ENCODE measurements at places on chromosomes 16 and 17.

DNA sequence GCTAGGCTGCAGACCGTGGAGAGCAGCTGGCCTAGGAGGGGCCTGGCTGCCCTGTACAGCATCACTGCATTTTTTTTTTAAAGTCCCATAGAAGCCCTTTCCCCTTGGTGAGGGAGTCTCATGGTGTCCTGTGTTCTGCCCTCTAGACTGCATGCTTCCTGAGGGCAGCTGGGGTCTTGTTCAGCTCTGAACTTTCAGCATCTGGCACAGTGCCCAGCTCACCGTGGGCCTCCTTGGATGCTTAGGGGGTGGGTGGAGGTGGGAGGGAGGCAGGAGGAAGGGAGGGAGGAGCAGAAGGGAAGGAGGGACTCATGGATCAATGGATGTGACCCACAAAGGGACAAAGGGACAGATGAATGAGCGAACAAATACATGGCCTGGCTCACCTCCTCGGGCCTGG is 63.4 kb upstream of the TMEM97 start:
- no peak for DNase-seq

DNA sequence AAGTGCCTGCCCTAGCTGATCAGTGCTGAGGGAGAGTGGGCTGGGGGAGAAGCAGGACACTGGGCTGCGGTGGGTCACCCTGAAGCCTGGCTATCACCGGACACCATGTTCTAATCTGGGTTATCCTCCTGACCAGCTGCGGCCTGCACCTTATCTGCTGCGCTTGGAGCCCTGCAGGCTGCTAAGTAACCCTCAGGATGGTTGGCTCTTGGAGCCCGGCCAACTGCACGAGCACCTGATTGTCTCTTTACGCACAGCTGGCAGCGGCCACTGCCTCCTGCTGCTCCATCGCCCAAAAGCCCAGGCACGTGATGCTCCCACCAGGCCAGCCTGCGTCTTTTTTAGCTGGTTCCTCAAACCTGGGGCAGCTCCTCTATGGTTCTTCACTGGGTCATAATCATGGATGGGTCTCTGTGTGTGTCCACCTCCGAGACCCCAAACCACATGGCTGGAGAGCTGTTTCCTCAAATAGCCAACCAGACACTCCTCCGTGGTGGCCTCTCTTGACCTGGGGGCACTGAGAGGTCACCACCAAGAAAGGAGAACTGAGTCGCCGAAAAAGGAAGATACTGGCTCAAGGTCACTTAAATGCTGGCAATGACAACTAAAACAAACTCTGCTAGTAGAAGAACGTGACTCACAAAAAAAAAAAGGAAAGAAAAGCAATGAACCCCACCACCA is 21.7 kb downstream of the SPHK1 start:
- DNase-seq, result no peak

DNA sequence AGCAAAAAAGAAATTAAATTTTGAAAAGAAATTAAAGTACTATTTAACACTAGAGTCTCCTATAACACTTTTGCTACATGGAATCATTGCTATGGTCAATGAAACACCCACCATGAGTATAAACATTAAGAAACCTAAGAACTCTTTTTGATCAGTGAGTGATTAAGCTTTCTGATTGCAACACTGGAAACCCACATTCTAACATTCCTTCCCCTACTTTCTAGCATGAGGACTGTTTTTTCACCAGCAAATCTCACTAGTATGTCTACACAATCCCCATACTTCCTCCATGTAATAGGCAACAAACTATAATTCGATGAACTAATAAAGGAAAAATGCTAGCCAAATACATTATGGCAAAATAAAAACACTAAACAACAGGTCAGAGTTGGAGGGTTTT is 54.7 kb downstream of the SKAP1 start:
- no peak for DNase-seq

DNA sequence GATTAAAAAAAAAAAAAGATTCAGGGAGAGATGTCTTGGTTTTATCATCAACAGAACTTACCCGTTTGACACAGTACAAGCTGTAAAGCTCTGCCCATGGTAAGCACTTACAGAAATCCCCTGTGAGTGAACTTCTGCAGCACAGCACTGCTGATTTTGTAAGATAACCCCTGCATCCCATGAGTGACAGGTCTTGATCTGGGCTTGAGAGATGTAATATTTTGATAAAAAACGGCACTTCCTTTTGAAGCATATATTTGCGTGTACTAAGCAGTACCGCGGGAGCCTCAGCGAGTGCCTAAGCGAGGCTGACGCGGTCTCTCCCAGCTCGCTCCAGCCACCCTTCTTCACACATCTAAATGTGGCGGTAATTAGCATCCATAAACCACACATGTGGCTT is 50.5 kb downstream of the IKZF3 start:
- peak; percentile 82 for DNase-seq

DNA sequence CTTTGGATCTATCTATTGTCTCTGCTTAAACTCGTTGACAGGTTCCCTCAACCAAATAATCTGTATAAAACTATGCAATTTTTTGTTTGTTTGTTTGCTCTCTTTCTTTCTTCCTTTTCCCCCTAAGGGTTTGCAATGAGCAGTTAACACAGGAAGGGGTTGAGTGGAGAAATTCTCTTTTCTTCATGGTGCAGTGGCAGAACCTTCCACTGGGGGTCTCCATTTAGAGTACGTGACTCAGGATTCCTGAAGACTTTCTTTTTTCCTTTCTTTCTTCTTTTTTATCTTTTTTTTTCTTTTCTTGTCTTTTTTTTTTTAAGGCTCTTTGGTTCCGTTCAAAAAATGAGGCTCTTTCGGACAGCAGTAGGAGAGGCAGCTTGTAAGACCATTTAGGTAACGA is 19.5 kb upstream of the RBFOX1 start:
- no peak for DNase-seq

- DNase-seq, result no peak
Observed at GRCh38 chr17:75693500-75694481, 26.7 kb downstream of the SAP30BP start.

- no peak for DNase-seq
Observed at GRCh38 chr16:78566397-78567073, 467.1 kb downstream of the WWOX start.

- no peak for DNase-seq
Observed at GRCh38 chr16:67206838-67207248, 7.9 kb downstream of the ELMO3 start.

GRCh38 chr17:1769822-1770477 is 8.1 kb downstream of the SERPINF1 start:
- peak; percentile 24 for DNase-seq

DNA sequence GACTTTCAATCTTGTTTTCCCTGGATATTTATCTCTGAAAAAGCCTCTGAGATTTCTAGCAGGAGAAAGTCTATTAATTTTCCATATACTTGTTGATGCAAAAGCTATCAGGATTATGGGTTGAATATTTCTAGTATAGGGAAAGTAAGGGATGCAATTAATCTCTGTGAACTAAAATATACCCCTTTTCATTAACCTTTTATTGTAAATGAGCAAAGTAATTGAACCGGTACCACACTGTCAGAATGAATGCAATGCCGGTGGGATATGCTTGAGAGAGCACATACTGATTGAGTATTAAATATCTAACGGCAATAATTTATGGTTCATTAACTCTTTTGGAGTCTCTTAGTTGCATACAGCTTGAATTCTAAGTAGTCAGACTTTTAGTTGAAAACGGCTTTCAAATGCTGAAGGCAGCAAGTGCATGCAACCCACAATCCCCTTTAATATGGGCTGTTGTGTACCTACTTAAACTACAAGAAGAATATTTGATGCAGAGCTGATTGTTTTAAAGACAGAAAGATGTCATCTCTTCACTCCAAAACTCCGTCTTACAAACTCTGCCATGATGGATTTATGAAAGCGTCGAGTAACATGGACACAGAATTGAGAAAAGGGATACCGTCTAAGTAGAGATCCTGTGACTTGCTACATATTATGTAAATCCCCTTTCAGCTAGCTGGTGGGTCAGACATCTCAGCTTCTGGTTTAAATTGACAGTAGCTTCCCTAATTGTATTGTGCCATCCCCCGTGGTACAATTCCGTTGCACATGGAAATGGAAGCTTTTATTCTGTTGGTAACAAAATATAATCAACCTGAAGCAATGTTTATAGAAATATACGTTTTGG is 141.3 kb upstream of the CDH8 start:
- DNase-seq, result no peak

DNA sequence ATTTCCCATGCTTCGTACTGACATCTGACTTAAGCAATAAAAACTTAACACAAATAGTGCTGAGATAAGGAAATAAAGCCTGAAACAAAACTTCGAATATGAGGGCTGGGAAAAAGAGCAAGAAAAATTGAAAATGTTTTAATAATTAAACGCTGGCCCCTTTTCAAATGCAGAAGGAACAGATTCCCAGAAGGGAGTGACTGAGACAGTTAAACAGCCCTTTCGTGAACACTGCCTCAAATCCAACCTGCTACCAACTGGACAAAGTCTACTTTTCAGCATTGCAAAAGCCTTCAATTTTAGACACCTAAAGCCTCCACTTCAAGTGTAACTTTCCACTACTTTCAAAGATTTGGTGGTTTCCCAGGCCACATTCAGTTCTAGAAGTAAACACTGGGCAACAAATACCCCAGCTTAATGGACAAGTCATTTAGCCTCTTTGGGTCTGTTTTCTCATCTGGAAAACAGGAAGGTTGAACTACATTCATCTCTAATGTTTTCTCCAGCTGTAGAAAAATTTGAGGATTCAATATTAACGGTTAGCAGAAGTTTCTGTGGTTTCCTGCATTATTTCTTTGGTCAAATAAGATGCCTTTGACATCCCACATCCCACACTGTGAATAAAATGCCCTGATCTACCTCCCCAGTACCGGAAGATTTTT is 11.8 kb downstream of the RFFL start:
- no peak for DNase-seq

GRCh38 chr17:33964344-33964979 is 290.6 kb upstream of the CCL2 start:
- peak; percentile 85 for DNase-seq

DNA sequence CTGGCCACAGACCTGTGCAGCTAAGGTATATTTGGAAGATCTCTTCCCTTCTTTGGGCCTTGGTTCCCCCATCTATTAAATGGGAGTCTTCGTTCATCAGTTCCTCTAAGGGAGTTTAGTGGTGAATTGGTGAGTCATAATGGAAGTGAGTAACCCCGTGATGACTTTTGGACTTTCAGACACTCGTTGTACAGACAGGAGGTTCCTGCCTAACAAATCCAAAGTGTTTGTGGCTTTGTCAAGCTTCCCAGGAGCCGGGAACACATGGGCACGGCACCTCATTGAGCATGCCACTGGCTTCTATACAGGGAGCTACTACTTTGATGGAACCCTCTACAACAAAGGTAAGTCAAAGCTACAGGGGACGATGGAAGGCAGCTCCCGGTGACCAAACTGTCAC is 40.4 kb downstream of the WSCD1 start:
- DNase-seq, result no peak

- DNase-seq, result no peak
Observed at GRCh38 chr16:27427538-27427937, 25.6 kb downstream of the IL21R start.

DNA sequence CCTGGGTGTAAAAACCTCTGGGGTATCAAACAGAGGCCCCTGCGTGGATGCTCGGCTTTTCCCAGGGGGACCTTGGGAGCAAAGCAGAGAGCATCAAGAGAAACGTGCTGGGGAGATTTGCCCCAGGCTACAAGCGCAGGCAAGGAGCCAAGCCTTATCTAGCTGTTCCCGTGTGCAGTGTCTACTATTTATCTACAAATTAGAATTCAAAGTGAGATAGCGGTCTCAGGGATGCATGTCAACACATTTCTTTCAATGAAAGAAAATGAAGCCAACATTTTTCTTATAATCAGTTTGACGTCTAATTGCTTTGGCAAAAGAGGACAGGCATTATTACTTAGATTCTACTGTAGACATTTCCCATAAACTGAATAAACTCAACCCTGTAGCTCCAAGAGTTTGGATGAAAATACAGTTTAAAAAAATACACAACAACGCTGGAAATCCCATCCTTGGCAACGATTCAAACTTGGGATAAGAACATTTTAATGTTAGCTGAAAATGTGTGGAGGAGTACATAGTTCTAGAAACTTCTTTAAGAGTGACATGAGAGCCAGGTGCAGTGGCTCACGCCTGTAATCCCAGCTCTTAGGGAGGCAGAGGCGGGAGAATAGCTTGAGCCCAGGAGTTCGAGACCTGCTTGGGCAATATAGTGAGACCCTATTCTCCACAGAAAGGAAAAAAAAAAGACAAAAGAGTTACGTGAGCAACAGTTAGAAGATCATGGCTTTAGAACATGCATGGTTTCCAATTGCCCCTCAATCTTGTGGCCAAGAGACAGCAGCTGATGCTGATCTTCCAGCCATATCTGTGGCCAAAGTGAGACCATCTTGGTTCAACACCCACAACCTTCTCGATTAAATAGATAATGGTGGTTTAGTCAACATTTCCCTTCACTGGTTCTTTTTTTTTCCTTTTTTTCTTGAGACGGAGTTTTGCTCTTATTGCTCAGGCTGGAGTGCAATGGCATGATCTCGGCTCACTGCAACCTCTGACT is 7.2 kb downstream of the SPNS3 start:
- no peak for DNase-seq

- no peak for DNase-seq
Observed at GRCh38 chr16:56607109-56607618, 1.2 kb upstream of the MT2A start.

DNA sequence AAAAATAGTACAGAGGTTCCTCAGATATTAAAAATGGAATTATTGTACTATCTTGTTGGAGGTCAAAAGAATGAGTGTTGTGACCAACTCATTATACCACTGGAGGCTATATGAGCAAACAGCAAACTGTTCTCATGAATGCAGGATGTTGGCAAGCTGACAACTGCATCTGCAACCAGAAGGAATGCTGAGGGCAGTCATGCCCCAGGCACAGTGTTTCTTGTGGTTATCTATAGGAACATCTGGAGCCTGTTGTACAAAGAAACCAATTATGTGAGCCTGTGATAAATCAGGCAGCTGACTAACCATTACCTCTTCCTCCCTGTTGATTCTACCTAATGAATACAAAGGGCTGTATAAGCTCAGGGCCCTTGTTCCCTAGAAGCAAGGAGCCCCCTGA is 2057.1 kb downstream of the TP53TG3F start:
- DNase-seq, result no peak

- DNase-seq, result no peak
Observed at GRCh38 chr17:33389504-33390135, 96.5 kb upstream of the ASIC2 start.

- no peak for DNase-seq
Observed at GRCh38 chr17:28645576-28645939, 600 bp upstream of the BLTP2 start.

GRCh38 chr16:27291106-27291505 is 22.5 kb upstream of the NSMCE1 start:
- DNase-seq, result no peak

DNA sequence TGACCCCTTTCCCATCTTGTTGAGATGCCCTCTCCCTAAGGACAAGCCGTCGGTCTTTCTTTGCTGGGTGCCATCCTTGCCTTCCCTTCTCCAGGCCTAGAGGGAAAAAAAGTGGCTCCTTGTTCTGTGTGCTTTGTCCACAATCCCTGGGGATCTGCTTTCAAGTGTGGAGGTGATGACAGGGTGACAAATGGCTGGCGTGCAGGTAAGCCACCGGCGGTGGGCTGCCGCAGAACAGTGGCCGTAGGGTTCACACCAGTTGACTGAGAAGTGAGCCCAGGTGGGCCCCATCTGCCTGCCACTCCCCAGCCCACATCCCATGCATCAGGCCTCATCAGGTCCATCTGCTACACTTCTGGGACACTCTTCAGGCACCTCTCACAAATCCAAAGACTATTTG is 11.4 kb upstream of the CALB2 start:
- no peak for DNase-seq

Data from CD4-positive, CD25-positive, alpha-beta regulatory T cell (primary cell).